ENCODE measurements at places on chromosomes 3 and 15.
A peak's percentile ranks its signal among the peaks of the same experiment; 100 is the strongest.

DNA sequence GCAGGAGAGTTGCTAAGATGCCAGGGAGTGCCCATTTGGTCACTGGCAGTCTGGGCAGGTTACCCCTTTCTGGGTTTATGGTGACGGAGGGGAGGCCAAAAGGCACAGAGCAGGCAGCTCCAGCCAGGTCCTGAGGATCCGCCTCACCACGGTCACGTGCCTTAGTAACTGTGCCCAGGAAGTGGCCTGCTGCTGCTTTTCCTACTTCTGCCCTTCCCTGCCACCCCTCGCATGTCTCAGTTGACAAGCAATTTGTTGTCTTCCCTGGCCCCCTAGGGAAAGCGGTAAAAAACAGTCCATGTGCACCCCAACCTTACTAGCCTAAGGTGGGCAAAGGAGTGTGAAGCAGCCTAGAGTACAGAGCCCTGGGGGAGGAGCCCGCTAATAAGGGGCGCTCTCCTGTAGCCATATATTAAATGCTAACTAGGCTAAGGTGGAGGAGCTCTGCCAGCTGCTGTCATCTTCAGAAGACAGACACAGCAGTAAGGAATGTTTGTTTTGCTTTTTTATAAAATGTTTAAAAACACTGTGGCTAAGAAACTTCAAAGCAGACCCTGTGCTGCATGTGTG, 9.1 kb upstream of the LIPH start:
- no peak for DNase-seq

DNA sequence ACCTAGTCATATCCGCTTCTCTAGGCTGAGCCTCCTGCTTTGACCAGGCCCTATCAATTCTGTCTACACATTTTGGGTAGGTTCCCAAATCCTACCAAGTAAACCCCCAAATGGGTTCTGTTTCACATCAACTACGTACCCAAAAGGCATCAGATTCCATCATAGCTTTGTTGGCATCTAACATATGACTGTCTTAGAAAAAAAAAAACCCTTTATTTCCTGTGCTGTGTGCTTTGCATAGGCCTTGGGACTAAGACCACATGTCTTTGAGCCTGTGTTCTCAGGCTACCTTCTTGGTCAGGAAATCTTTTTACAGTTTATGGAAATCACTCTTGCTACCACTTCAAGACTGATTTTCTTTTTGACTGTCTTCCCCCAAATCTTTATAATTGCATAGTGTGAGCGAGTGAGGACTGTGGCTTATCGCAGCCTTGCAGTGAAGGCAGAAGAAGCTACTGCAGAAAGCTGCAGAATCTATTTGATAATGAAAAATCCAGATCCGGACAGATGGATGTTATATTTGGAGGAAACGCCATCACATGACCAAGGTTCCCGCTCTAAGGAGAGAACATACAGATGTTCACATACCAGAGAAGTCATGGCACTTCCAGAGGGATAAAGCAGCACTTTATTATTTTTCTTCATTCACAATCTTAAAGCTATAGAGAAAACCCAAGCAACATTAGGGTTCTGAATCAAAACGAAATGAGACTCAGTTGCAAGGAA, 111.2 kb downstream of the EOMES start:
- no peak for DNase-seq

GRCh38 chr3:11611341-11611799, 32.3 kb downstream of the VGLL4 start:
- no peak for DNase-seq

DNA sequence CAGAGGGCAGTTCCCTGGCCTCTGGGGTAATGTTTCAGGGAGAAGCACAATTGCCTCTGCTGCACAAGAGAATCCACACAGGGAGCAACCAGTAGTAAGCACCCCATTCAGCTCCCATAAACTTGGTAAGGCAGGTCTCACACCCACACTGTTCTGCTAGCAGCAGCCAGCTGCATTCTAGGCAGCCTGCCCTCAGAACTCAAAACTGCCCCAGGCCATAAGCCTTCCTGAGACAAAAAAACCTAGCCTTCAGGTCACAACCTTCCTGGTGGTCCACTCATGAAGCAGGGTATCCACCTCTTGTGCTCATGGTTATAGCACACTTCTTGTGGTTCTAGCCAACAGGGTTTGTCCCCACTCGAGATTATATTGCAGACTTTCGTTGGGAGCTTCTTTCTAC, 33.7 kb upstream of the ABI3BP start:
- no peak for DNase-seq

- no peak for DNase-seq
Observed at GRCh38 chr3:57048052-57048671, 12.3 kb upstream of the SPATA12 start.

DNA sequence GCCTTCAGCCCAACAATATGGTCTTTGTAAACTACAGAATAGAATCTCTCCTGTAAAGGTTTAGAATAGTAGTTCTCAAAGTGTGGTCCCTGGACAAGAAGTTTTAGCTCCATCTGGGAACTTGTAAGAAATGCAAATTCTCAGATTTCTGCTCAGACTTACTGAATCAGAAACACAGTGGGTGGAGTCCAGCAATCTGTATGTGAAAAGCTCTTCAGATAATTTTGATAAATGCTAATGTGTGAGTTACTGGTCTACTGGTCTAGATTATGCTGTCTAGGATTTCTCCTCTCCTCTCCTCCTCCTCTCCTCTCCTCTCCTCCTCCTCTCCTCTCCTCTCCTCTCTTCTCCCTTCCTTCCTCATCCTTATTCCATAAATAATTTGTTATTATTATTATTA, 57.5 kb downstream of the RBMS3 start:
- no peak for DNase-seq

- DNase-seq: no peak
Observed at GRCh38 chr15:63636518-63637061, 39.4 kb downstream of the FBXL22 start.

DNA sequence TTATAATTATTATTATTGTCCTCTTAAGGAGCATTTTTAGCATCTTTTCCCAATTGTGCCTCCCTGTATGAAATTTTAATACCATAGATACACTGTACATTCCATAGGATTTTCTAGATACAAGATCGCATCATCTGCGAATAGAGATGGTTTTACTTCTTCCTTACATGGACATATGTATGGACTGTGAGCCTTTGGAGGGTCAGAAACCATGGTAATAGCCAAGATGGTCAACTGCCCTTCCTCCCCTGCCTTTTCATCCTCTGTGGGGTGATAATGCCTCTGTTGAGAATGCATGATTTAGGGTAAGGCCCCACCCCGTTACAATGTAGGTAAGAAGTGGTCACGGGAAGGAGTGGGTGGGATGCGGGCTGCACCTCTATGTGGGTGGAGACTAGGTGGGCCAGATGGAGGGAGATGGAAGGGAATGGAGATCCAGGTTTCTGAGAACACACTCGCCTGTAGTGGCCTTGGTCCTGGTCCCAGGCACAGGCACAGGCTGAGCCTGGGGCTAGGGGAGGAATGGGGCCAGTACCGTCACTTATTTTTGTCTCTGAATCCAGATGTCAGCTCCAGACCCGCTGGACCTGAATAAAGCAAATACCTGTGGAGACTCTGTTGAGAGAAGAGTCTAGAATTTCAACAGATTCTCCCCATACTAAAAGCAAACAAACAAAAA, 31.7 kb downstream of the GOLGA6A start:
- no peak for DNase-seq

DNA sequence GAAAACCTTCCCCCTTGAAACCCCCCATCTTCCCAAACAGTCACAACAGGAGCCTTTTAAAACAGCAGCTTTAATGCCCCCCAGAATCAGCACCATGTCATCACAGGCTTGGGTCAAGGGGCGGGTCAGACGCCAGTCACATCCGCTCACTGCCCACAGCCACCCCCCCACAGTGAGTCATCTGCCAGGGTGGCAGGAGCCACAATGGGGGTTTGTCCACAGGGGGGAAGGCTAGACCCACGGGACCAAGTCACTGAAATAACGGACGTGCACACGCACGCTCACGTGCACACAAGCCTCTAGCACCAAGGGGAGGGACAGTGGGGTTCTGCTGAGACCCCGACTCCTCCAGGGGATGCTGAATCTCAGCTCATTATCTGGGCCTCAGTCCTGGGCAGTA, 441 bp upstream of the UCN2 start:
- peak; percentile 24 for DNase-seq

- DNase-seq: no peak
Observed at GRCh38 chr15:35330916-35331315, 215.0 kb downstream of the DPH6 start.

DNA sequence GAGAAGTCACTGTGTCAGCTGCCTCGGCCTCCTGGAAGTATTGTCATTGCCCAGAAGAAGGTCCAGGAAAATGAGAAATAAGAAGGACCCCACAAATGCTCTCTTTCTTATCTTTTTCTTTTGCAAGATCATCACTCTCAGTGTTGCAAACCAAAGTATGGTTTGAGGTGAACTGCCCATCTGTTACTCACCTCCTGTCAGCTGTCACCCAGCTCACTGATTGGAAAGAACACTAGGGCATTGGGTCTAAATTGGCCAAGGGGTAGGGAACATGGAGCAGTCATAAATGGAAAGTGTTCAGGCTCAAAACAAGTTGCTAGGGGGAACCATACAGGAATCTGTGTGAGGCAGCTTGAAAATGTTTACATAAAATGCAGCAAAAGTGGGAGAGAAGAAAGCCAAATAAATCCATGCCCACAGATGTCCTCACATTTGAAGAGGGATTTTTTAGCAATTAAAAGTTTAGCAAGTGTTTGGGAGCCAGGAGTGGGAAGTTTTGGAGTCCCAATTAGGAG, 431.2 kb upstream of the THBS1 start:
- DNase-seq: no peak

GRCh38 chr3:186217820-186218164, 108.9 kb upstream of the ETV5 start:
- no peak for DNase-seq

GRCh38 chr3:134743006-134743405, 52.1 kb upstream of the EPHB1 start:
- no peak for DNase-seq

DNA sequence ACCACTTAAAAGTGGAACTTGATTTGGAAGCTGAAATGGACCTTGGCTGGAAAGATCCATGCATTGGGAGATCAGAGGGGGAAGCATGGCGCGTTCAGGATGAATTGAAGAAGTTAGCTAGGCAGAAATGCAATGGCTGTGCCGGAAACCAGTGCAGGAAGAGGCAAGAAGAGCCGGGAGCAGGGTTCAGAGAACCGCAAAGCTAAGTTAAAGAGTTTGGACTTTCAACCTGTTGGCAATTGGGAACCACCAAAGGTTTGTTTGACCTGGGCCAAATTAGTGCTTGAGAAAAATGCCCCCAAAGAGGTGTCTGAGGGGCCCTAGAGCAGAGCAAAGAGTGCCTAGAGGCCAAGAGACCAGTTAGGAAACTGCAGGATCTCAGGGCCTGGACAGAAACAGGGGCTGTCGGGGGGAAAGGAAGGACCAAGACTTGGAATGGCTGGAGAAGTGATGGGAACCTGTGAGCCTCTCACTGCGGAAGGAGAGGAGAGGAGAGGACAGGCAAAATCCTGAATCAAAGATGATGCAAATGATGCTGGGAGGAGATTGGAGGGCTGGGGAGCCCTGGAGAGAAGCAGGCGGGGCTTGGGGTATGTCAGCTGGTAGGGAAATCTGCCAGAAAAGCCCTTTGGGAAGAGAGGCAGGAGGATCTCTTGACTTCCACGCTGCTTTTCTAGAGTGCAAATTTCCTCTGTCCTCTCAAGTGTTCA, 49.3 kb downstream of the FAM174B start:
- no peak for DNase-seq

GRCh38 chr3:149277331-149277813, 55.7 kb upstream of the CP start:
- no peak for DNase-seq

DNA sequence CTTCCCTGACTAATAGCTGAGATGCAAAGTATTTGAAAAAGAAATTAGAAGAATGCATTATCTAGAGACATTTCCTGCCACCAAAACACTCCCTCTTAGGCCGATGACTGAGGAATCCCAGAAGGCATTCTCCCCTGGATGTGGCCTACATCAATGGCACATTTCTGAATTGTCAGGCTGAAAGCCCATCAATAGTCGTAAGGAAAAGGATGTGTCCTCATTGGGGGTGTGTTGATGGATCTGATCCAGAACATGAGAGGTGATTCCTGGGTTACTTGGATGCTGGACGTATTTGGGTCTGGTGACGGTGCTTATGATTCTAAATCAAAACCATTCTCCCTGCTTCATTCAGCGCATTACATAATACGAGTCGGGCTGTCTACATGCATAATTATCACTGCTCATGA, 216.9 kb upstream of the CDIN1 start:
- no peak for DNase-seq

- no peak for DNase-seq
Observed at GRCh38 chr3:110504401-110504800, 567.2 kb upstream of the NECTIN3 start.

- DNase-seq: no peak
Observed at GRCh38 chr3:79148786-79149185, 619.0 kb downstream of the ROBO1 start.

DNA sequence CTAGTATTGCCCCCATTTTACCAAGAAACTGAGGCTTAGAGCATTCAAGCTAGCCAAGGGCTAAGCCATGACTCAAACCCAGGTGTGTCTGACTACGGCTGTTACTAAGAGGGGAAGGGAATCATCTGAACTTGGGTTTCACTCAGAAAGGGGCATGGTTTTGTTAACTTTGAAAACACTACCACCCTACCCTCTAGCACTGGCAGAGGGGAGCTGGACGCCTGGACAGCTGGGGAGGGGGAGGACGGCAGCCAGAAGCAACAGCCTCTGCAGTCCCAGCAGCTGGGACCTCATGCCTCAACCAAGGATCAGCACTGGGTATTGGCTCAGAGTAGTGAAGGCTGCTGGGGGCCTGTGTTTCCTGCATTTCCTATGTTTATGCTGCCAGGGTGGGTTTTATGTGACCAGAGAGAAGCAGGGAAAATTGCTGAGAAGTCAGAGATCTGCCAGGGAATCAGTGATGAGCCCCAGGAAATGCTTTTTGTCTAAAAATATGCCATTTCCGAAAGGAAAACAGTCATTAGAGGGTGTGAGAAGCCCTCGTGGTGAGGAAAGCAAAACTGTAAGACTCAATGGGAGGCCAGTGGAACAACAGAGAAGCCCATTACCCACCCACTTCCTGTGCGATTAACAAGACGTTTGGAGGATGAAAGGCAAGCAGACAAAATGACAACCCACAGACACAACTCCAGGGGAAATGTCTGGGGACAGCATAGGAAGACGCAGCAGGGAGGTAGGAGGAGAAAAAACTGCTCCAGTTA, 41.2 kb downstream of the LIPC start:
- peak; percentile 25 for DNase-seq

DNA sequence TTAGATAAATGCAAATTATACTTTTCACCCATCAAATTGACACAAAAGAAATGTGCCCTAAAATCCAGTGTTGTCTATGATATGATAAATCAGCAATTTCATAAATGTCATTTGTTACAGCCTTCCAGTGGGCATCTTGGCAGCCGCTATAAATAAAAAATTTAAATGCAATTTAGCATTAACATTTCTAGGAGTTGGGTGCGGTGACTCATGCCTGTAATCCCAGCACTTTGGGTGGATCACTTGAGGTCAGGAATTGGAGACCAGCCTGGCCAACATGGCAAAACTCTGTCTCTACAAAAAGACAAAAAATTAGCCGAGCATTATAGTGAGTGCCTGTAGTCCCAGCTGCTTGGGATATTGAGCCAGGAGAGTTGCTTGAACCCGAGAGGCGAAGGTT, 65.9 kb upstream of the POMGNT2 start:
- no peak for DNase-seq

- no peak for DNase-seq
Observed at GRCh38 chr3:119911748-119912147, 129.8 kb downstream of the NR1I2 start.
